ENCODE measurements at places on chromosomes 3 and 15. TPM values are rescaled to one million over a fixed set of nuclear protein-coding genes. Genes with fewer than 3 reads are reported as not detected.
A peak's percentile ranks its signal among the peaks of the same experiment; 100 is the strongest.

- DNase-seq: no peak
Measured at GRCh38 chr15:48345516-48345915, 14.3 kb downstream of the DUT start.

GRCh38 chr15:70203981-70204560, 106.4 kb upstream of the TLE3 start:
- DNase-seq: no peak

The MESP2 gene
- polyA plus RNA-seq: 0.32 TPM

GRCh38 chr15:90418627-90419026, 30.6 kb downstream of the IQGAP1 start:
- no peak for DNase-seq

DNA sequence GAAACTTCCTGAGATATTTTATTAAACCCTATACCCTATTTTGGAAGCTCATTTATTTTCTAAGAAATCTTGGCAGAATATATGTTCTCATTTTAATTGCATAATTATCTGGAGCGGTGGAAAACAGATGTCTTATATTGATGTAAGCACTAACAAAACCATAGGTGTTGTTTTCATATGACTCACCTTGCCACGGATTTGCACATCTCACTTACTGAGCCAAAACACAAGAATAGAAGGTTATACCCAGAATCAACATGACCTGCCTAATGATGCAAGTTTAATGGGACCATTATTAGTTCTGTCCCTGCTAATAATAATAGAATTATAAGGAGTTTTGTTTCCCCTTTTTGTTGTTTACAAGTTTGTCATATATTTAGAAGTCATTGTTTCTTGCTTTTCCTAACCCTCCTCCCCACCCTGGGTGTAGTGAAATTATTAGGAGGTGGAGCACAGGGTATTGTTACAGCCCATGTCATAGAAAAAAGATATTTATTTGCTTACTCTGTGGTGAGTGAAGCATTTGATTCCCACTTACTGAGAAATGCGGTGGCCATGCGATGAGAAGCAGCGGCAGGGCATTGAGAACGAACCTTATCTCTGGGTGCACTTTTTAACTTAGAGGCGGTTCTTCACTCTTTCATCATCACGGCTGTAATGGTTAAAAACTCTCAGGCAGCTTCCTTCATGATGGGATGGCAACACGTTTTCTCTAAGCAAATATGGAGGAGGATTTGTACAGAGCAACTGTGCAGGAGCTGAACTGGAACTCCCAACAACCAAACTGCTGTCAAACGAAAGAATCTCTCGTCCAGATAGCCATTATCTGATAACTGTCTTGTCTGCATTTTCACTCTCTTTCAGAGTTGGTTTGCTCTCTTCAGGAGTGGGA, 521 bp downstream of the IL5RA start:
- DNase-seq: no peak

- DNase-seq: peak; percentile 72
Measured at GRCh38 chr3:170780955-170781354, 89.0 kb downstream of the RPL22L1 start.

- peak; percentile 71 for DNase-seq
Measured at GRCh38 chr3:43418601-43419272, 132.4 kb downstream of the SNRK start.

- peak; percentile 99 for DNase-seq
Measured at GRCh38 chr3:40504636-40505430, 1.0 kb upstream of the ZNF620 start.

The SLC22A14 gene
- polyA plus RNA-seq: 0.10 TPM

The SAMMSON gene
- polyA plus RNA-seq: not detected

- peak; percentile 68 for DNase-seq
Measured at GRCh38 chr15:72474912-72475628, 940 bp downstream of the ARIH1 start.

- DNase-seq: peak; percentile 76
Measured at GRCh38 chr3:152399374-152399773, 130.6 kb downstream of the MBNL1 start.

The CFAP161 gene
- not detected for polyA plus RNA-seq

DNA sequence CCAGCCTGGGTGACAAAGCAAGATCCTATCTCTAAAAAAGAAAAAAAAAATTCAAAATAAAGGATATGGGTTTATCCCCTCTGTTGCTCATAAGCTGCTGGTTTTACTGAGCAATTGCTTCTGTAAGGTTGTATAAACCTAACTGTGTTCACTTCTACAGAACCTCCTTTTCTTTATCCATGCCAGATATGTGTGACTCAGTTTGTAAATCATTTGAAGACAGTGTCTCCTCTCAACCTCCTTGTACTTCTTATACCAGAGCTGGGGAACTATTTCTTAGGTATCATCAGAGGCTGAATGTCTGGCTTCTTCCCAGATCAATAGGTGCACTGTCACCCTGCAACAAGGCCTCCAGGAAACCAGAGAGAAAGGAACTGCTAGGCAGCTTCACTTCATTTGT, 273.8 kb downstream of the CD47 start:
- peak; percentile 50 for DNase-seq

- peak; percentile 30 for DNase-seq
Measured at GRCh38 chr15:57333487-57333886, 42.8 kb upstream of the CGNL1 start.

The TEX55 gene
- polyA plus RNA-seq: not detected

- DNase-seq: no peak
Measured at GRCh38 chr3:185397676-185398075, 34.7 kb downstream of the MAP3K13 start.

The RLBP1 gene
- polyA plus RNA-seq: not detected

- no peak for DNase-seq
Measured at GRCh38 chr3:168156479-168156878, 60.8 kb upstream of the GOLIM4 start.
